ENCODE measurements at places on chromosomes 2 and 18. TPM values are rescaled to one million over a fixed set of nuclear protein-coding genes. Genes with fewer than 3 reads are reported as not detected.

The VWC2L gene
- total RNA-seq, result not detected

The HRH4 gene
- total RNA-seq, result not detected

The PKDCC gene
- total RNA-seq, result 0.81 TPM

The LRP2 gene
- not detected for total RNA-seq

The EPHA4 gene
- 10.4 TPM for total RNA-seq

The WNT10A gene
- not detected for total RNA-seq

The SPEG gene
- 0.44 TPM for total RNA-seq

The SCYGR2 gene
- total RNA-seq, result not detected

The ASXL3 gene
- total RNA-seq, result under 0.01 TPM

The RESP18 gene
- total RNA-seq, result not detected

The LOXL3 gene
- total RNA-seq, result 1.8 TPM

The CIB4 gene
- total RNA-seq, result not detected

The CPLX4 gene
- not detected for total RNA-seq

The TMEM247 gene
- total RNA-seq, result not detected

The ADCYAP1 gene
- total RNA-seq, result not detected

The C2orf15 gene
- under 0.01 TPM for total RNA-seq

The ASB18 gene
- not detected for total RNA-seq

The SERPINB7 gene
- 0.16 TPM for total RNA-seq

The WDCP gene
- 14.4 TPM for total RNA-seq

The INPP5D gene
- total RNA-seq, result 37.7 TPM
